ENCODE measurements at places on chromosomes 6 and 20.

- DNase-seq, result no peak
Observed at GRCh38 chr6:3690506-3690905, 61.0 kb downstream of the PXDC1 start.

GRCh38 chr6:52946306-52946705, 36.8 kb upstream of the GSTA3 start:
- no peak for DNase-seq

DNA sequence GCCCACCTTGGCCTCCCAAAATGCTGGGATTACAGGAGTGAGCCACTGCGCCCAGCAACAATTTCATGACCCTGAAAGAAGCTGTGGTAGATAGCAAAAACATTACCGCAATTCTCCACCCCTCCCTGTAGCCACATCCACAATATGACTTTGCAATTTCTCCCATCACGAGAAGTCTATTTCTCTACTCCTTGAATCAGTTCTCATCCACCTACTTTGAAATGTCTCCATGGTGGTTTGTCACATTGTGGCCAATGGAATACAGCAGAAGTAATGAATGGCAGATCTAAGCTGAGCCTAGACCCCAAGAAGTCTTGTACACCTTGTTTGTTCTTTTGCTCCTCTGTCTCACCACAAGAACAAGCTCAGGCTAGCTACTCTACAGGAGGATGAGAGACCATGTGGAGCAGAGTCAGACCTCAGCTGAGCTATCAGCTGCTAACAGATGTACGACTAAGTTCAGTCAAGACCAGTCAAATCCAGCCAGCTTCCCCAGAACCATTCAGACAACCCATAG, 6.3 kb downstream of the OXT start:
- no peak for DNase-seq

DNA sequence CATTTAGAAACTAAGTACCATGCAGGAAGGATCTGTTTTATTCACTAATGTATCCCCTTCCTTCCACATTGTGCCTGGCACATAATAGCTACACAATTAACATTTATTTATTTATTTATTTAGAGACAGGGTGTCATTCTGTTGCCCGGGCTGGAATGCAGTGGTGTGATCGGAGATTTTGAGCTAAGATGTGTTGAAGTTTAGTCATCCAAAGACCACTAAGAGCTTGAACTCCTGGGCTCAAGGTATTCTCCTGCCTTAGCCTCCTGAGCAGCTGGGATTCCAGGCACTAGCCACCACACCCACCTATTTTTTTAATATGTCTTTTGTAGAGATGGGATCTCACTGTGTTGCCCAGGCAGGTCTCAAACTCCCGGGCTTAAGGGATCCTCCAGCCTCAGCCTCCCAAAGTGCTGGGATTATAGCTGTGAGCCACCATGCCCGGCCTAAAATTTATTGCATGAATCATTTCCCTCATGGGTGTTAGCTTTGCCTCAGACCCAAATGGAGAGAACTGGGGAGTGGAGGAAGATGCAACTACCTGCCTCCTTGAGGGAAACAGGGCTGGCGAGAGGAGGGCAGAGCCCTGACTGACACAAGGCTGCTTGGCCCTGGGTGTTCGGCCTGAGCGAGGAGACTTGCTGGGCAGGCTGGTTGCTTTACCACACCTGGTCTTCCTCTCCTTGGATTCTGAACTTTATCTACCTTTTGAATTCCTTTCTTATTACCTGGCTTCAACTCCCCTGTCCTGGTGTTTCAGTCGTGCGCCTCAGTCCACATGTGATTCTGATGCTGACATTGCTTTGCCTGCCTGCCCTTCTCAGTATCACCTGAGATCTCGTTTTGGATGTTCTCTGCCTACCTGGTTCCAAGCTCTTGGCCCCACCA, 1.7 kb upstream of the DYNLT1 start:
- DNase-seq, result no peak

- peak; percentile 20 for DNase-seq
Observed at GRCh38 chr6:85047818-85048217, 283.4 kb upstream of the TBX18 start.

- peak; percentile 4 for DNase-seq
Observed at GRCh38 chr6:1267057-1267732, 44.7 kb upstream of the FOXQ1 start.

- DNase-seq, result no peak
Observed at GRCh38 chr6:140684776-140685550, 1310.5 kb upstream of the CITED2 start.

DNA sequence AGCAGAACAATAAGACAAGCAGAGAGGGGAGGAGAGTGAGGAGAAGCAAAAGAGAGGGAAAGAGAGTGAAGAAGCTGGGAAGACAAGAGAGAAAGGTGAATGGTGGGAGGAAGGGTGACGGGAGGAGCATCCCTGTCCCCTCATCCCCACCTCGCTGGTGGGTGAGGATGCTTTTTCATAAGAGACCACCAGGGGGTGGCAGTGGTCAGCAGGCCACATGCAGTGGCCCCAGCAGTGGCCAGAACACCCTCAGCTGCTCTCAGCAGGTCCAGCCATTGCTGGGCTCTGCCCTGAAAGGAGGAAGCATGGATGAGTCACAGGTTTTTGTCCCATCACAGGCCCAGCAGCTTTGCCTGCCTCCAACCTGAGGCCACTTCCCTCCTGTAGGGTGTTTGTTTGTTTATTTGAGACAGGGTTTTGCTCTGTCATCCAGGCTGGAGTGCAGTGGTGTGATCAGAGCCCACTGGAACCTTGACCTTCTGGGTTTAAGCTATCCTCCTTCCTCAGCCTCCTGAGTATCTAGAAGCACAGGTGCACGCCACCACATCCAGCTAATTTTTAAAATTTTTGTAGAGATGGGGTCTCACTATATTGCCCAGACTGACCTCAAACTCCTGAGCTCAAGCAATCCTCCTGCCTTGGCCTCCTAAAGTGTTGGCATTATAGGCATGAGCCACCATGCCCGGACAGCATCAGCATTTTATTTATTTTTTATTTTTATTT, 24.0 kb downstream of the FGD2 start:
- DNase-seq, result peak; percentile 85

DNA sequence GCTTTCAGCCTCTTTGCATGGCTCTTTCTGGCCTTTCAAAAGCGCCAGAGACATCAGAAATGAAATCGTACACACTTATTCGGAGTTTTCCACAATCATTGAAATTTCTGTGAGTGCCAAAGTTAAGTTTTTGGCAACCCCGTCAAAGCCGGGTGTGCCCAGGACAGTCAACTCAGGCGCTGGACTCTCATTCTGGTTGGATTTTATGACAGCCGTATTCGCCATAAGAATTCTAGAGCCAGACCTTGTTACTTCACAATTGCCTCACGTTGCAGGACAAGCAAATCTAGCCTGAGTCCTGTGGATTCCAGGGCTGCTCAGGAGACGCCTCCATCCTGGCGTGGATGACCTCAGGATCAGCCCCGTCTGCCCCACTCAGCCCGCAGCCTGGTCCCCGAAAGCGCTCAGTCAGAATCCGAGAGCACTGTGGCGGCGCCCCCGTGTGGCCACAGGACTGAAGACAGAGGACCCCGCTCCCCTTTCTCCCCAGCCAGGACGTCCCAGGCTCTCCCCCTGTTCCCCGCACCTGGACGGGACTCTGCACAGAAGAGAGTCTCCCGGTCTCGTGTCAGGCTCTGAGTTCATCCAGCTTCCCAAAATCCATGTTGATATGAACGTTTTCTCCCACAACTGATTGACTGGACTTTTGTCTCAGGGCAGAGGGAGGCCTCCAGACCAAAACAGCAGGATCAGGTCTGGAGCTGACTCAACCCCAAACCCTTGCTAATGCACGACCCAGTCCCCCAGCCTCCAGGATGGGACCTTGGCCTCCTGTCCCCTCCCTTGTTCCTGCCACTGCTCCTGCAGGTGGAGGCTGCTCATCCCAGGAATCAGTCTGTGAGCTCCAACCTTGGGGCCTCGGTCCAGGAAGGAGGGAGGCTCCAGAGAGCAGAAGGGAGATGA, 38.2 kb downstream of the MICA start:
- peak; percentile 54 for DNase-seq

- DNase-seq, result peak; percentile 69
Observed at GRCh38 chr6:125974214-125974866, 12.0 kb upstream of the TRMT11 start.

DNA sequence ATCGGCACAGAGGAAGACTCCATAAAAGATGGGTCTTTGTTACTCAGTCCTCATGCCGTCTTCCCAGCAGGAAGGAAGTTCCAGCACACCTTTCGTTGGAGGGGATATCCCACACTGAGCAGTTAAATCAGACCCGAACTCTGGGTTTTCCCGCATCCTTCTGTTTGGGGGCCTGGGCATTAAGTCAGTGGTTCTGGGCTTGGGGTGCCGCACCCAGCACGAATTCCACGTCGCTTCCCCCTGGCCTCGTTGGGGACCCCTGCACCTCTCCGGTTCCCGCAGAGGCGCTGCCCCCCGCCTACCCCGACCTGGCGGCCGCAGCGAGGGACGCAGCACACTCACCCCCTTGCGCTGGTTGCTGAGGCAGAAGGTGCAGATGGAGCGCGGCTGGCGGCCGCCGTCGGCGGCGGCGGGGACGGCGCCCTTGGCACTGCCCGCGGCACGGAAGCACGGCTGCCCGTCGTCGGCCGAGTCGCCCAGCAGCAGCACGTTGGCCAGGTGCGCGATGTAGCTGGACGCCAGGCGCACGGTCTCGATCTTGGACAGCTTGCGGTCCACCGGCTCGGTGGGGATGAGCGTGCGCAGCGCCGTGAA, 641 bp downstream of the TCF15 start:
- DNase-seq, result no peak

GRCh38 chr6:7758456-7758855, 32.6 kb downstream of the BMP6 start:
- peak; percentile 97 for DNase-seq

- no peak for DNase-seq
Observed at GRCh38 chr6:145784683-145785082, 29.9 kb downstream of the FBXO30 start.

GRCh38 chr20:44543358-44543757, 21.5 kb upstream of the SERINC3 start:
- DNase-seq, result no peak

DNA sequence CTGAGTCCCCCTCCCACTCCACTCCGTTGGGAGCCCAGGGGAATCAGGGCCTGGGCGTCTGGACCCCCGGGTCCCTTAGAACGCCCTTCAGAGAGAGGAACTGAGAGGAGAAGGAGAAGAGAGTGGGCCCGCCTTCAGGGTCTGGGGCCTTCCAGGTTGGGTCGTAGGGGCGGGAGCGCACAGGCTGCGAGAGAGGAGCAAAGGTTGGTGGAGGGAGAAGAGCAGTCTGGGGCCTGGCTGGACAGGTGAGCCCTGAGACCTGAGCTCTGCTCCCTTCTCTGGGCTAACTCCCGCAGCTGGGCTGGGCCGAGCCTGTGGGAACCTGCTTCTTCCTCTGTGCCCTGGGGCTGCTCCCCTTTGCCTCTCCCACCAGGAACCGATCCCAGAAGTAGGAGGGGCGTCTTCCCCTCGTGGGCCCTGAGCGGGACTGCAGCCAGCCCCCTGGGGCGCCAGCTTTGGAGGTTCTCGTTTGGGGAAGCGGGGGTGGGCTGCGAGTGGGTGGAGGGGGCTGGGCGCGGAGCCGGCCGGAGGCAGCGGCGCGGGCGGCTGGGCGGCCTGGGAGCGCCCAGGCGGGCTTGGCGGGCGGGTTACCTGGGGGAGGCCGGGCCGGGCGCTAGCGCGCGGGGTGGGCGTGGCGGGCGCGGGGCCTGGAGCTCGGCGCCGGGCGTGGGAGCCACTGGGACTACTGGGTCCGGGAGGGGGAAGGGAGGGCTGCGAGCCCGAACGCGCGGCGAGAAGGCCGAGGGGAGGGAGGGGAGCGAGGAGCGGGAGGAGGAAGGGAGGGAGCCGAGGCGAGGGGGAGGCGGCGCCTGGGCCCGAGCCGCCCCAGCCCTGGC, at the start of gene DDR1:
TSS of gene DDR1 (plus strand) at position 835 of the 836 bp plus-strand sequence. CDS start 4,211 bp downstream, outside the sequence.
- DNase-seq, result peak; percentile 70

GRCh38 chr6:56890683-56891429, 64.1 kb upstream of the BEND6 start:
- DNase-seq, result peak; percentile 94

GRCh38 chr20:25579081-25579770, 6.1 kb downstream of the NINL start:
- DNase-seq, result peak; percentile 52

DNA sequence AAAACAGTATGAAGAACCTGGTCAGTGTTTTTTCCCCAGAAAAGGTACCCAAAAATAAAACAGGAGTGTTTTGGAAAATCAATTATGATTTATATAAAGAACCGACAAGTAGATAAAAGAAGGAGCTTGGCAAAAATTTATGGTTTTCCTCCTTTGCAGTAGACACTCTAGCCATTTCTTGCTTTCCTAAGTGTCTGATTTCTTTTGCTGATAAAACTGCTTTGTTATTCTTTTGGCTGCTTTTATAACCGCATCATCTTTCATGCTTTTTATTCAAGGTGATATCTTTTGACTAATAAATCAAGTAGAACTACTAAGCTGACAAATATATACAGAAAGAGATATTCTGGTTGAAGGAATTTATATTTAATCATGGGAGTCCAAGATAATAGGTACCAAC, 16.6 kb downstream of the ATG5 start:
- peak; percentile 17 for DNase-seq

DNA sequence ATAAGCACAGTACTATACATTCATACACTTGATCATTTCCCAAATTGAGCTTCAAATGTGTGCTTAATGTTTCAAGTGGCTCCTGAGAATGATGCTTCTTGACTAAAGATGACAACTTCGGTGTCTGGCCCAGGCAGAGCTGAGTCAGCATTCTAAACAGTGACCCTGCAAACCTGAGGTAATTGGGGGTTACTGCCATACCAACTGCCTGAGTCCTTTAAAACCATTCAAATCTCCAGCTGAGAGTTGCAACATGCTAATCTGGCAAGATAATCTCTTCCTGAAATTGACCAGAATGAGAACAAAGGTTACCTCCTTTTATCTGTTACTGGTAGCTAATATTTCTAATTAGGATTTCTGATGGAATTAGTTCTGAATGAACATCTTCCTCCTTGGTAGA, 8.2 kb downstream of the BACH2 start:
- no peak for DNase-seq

- no peak for DNase-seq
Observed at GRCh38 chr6:5028921-5029320, 25.1 kb upstream of the RPP40 start.

- DNase-seq, result no peak
Observed at GRCh38 chr6:43570876-43571441, 4.9 kb downstream of the XPO5 start.

DNA sequence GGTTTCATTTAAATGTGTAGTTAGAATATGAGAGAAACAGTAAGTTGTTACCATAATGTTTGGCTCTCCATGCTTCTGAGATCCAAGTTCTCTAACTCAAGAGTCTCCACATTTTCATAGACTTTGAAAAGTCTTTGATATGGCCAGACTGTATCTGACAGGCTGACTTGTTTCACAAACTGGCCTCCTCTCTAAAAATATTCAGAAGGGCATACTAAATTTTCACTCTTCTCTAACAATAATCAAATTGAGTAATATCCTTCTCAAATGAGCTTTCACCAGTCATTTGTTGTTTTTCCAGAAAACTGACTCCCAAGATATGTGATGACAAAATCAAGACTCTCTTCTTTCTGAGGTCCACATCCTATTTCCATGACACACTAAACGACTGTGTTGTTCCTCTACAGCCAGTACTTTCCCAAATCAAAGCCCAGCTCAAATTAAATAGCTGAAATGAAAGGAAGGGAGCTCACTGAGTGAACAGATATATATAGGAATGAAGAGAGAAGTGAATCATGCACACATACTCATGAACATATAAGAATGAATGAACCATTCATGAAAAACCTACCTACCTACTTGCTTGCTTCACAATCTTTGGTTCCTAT, 15.1 kb downstream of the HIVEP2 start:
- DNase-seq, result peak; percentile 71
